ENCODE measurements at places on chromosomes 7 and 10. TPM values are rescaled to one million over a fixed set of nuclear protein-coding genes. Genes with fewer than 3 reads are reported as not detected.

Gene GPR85
- 0.60 TPM for total RNA-seq

Gene C7orf25
- total RNA-seq = 5.5 TPM

Gene LLCFC1
- total RNA-seq = not detected

Gene GSTO2
- 0.47 TPM for total RNA-seq

Gene TSPAN15
- 3.9 TPM for total RNA-seq

Gene ANXA8
- total RNA-seq = 0.68 TPM

Gene FAM25C
- not detected for total RNA-seq

Gene FGL2
- 9.8 TPM for total RNA-seq

Gene FAM180A
- total RNA-seq = 16.3 TPM

Gene CYP26C1
- total RNA-seq = 0.23 TPM

Gene GALNT17
- 0.35 TPM for total RNA-seq

Gene ACTR1A
- 142 TPM for total RNA-seq

Gene NAT16
- not detected for total RNA-seq

Gene RNF133
- 0.23 TPM for total RNA-seq

Gene GOLGA7B
- total RNA-seq = not detected

Gene SPDYE1
- not detected for total RNA-seq

Gene OR2A5
- total RNA-seq = not detected

Gene TMEM176A
- under 0.01 TPM for total RNA-seq

Gene ANK3
- 48.9 TPM for total RNA-seq

Gene SPDYE2
- 0.12 TPM for total RNA-seq

Gene CDK14
- total RNA-seq = 54.0 TPM

Gene LIPK
- total RNA-seq = not detected

Gene PTPN20
- 0.47 TPM for total RNA-seq

Gene SCIN
- total RNA-seq = 0.23 TPM

Data from smooth muscle cell of the coronary artery (primary cell).